Small intestine (tissue), 16 donors: ENCODE measurements at places on chromosomes 1 and 21. TPM values are rescaled to one million over a fixed set of nuclear protein-coding genes. Genes with fewer than 3 reads are reported as not detected.

CLCNKA gene
- polyA plus RNA-seq: 0.22 TPM

OR1C1 gene
- polyA plus RNA-seq: not detected

C1orf185 gene
- polyA plus RNA-seq: not detected

OR14K1 gene
- polyA plus RNA-seq: not detected

TRIM63 gene
- 0.91 TPM for polyA plus RNA-seq

CD5L gene
- not detected for polyA plus RNA-seq
